ENCODE measurements at places on chromosomes 4 and X.

DNA sequence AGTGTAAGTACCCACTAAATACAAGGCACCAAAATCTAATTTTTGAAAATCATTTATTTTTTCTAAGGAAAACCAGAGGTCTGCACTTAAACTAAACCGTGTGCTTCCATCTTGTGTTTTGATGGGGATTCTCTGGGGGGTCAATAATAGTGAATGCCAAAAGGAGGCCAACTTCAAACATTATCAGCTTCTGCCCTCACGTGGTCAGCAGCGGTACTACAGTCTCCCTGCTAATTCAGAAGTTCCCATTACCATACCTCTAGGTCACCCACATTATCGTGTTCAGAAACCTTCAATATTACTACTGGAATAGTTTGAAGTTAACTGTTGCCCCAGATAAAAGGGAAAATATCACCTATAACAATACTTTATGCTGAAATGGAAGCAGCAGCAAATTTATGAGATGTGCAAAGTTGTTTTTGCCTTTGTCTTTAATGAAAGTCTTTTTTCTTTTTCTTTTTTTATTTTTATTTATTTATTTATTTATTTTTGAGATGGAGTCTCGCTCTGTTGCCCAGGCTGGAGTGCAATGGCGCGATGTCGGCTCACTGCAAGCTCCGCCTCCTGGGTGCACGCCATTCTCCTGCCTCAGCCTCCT is 17.3 kb downstream of the CTPS2 start:
- DNase-seq: peak; percentile 36

DNA sequence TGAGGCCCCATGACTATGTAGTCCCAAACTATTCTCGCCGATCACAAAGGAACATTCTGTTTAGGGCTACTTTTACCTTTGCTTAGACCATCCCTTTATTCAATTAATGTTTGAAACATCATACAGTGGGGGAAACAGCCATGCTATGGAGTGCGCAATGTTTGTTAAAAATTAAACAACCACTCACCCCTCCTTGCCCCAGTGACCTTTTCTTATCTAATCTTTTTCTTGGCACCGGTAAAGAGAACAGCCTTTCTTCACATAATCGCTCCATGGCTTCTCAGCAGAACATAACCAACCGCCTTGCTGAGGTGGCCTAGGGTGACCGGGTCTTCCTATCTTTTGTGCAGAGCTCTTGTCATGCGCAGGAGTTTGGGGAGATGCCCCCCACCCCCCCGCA is 152.6 kb downstream of the VCX3A start:
- no peak for DNase-seq

GRCh38 chr4:83282049-83282535 is 2.5 kb downstream of the COQ2 start:
- DNase-seq: peak; percentile 64

DNA sequence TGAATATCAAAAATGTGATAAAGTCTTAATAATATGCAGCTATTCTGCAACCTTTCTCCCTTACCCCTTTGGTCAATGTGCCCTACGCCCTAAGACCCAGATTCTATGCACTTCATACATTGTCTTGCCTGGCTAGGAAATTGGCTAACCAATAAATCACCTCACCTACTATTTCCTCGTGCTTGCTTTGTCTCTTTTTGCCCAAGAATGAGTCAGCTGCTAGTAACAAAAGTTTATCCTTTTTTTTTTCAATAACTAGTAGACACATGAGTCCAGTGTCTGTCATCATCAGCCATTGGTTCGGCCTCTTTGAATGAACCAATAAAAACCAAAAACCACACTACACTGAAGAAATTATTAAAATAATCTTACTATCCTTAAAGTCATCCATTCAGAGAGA is 387.1 kb downstream of the PPP3CA start:
- DNase-seq: no peak

- no peak for DNase-seq
Observed at GRCh38 chr4:83248486-83248885, 36.1 kb downstream of the COQ2 start.

DNA sequence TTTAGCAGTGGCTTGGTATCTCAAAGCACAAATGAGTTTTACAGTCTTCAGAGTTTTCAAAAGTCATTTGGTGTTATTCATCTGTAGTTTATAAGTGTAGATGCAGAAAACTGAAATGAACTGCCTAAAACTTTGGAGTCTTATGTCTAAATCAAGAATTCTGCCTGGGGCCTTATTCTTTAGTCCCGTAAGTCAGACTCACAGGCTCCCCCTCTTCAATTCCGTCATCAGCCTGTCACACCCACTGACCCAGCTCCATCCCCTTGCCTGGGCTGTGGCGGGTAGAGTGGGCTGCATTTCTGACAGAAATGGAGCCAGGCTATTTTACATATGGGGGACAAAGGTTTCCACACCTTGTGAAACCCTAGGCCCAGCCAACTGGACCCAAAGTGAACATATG is 44.3 kb downstream of the TSPAN5 start:
- no peak for DNase-seq

GRCh38 chr4:145625677-145626622 is 6.8 kb downstream of the MMAA start:
- DNase-seq: no peak

DNA sequence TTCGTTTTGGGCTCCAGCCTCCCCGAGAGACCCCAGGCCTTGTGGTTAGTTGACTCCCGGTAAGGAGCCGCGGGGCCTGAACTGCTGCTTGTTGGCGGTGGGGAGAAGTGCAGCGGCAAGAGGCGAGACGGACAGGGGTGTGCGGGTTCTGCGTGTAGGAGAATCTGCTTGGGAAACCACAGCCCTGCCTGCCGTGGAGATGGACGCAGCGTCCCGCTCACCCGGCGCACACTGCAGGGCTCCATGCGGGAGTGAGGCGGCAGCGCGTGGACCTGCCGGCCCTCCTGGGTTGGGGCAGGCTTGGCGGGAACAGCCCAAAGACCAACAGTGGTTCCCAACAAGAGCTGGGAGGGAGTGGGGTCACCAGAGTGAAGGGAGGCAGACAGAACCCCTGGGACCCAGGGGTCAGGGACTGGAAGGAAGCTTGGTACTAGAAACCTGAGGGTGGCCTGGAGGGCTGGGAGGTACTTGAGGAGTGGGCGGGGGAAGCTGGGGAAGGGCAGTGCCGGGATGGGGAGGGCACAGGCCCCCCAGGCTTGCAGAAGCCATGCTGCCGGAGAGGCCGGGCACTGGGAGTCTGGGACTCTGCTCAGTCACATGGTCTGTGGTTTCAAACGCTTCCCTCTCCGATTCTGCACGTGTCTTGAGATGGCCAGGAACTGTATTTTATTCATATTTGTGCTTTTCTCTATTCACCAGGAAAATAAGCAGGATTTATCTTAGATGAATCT is 70.8 kb downstream of the RGS12 start:
- DNase-seq: no peak
